ENCODE measurements at places on chromosomes 4 and X.

DNA sequence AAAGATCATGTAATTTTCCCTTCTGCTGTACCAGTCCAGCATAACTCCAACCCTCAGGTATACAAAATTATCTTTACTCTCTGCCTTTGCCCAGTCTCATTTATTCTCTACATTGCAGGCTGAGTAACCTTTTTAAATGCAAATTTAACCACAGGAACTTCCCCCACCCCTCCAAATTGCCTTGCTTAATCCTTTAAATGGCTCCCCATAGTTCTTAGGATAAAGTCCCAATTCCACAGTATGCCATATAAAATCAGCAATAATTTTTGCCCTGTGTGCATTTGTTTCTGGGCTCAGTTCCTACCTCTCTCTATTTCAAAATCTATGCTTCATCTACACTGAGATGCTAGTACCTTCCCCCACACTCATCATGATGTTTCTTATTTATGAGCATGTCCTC is 879.7 kb downstream of the RPA4 start:
- no peak for DNase-seq

- DNase-seq: no peak
Observed at GRCh38 chrX:79631526-79631925, 264.4 kb upstream of the ITM2A start.

DNA sequence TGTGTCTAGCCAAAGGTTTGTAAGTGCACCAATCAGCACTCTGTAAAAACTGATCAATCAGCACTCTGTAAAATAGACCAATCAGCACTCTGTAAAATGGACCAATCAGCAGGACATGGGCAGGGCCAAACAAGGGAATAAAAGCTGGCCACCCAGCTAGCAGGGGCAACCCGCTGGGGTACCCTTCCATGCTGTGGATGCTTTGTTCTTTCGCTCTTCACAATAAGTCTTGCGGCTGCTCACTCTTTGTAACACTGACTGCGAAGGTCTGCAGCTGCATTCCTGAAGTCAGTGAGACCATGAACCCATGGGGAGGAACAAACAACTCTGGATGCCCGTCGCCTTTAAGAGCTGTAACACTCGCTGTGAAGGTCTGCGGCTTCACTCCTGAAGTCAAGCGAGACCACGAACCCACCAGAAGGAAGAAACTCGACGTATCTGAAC is 14.3 kb downstream of the HNRNPDL start:
- DNase-seq: no peak

DNA sequence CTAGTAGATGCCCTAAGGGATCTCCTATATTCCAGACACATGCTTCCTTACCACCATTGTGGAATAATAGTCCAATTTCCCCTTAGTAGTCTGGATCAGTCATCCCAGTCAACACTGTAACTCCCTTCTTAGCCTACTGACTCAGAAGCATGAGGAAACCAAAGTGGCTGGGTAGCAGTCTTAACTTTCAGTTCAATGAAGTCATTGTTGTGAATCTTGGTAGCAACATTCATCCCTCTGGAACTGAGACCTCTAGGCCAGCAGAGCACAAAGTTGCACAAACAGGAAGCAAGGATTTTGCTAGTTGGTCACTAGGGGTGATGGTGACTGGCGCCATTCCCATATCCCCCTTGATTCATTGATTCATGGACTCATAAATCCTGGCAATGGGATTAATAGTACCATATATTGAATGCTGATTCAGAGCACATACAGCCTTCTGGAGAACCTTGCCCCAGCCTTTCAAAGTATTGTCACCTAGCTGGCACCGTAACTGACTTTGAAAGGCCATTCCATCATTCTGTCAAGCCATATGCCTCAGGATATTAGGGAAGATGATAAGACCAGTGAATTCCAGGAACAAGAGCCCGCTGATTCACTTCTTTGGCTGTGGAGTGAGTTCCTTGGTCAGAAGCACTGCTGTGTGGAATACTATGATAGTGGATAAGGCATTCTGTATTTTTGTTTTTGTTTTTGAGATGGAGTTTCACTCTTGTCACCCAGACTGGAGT is 19.7 kb upstream of the GPAT3 start:
- DNase-seq: no peak

- no peak for DNase-seq
Observed at GRCh38 chr4:89915937-89916336, 21.3 kb downstream of the MMRN1 start.

- DNase-seq: no peak
Observed at GRCh38 chr4:10879411-10880110, 195.0 kb upstream of the CLNK start.

DNA sequence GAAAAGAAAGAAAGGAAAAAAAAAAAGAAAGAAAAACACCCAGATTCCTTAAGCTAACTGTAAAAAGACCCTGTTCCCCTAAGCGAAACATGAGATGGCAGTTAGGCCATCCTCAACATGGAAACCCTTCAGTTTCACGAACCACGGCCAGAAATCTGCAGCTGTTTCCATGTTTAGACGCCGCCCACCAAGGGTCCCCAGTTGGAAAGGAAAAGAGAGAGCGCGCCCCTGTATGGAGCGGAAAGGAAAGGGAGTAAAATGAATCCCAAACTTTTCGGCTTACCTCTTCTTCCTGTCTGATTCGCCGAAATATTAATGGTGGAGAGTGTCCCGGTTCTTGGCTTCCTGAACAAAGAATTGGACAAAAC is 38.3 kb downstream of the MGARP start:
- DNase-seq: no peak

DNA sequence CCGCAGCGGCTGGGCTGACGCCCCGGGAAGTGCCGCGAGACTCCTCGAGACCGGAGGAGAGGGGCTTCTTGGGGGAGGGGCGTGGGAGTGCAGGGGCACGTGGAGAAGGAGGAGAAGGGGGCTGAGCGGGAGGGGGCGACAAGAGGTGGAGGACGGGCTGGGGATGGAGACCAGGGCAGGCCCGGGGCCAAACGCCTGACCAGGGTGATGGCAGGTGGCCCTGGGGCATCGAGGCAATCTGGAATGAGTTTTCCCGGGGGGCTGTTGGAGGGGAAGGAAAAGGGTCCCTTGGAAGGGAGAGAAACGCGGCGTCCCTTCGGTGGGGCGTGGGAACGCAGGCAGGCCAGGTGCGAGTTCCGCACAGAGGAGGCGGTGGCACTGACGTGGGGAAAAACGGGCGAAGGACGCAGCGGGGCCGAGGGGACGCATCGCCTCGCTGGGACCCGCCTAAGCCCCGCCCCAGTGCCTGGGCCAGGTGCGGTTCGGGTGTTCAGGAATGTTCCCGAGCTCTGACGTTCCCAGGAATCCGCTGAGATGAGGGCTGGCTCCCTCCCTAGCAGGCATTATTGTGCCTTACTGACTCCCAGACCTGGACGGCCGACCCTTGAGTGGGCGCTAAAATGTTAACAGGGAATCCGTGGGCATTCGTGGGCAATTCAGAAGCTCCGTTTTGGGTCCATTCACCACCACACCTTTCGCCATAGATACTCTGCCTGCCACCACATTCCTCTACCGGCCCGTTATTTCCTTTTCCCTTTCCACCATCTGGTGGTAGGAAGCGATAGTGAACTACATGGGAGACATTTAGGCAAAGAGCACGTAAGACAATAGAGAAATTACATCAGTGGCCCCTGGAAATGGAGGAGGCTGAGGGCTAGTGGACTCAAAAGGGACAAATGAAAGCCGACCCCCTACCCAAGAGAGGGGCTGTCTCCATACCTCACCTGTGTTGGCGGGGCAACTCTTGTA is 795 bp upstream of the SH3KBP1 start:
- no peak for DNase-seq

- no peak for DNase-seq
Observed at GRCh38 chrX:48823053-48823452, 3.3 kb upstream of the ERAS start.

- DNase-seq: no peak
Observed at GRCh38 chr4:81884986-81885385, 413.3 kb upstream of the RASGEF1B start.

DNA sequence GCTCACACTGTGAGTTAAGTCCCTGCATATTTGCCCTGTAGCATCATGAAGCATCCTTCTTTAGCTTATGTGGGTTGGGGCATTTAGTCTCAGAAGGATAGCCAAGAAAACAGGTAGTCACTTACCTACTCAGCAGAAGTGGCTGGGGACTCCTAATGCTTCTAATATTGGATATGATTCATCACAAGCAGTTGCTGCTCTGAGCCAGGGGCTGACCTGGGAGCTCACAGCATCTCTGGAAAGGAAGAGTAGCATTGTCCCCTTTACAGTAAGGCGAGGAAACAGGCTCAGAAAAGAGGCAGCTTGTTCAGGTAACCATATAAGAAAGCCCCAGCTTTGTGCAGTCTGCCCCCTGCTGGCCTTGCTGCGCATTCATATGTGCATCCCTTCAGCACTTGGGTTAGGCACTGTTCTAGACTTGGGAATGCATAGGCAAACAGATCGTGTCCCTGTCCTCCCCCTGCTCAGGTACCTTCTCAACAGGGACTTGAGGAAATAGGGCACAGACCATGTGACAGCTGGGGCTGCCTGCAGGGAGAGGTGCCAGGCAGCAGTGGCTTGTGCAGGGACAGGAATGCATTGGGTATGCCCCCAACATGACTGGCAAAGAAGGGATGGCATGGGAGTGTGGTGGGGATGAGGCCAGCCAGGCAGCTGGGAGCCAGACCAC is 35.7 kb upstream of the TBC1D14 start:
- peak; percentile 69 for DNase-seq

GRCh38 chrX:4850312-4850711 is 1136.9 kb upstream of the PRKX start:
- no peak for DNase-seq

- DNase-seq: no peak
Observed at GRCh38 chr4:80462621-80463091, 127.1 kb downstream of the CFAP299 start.

- no peak for DNase-seq
Observed at GRCh38 chrX:49192722-49193328, 6.7 kb upstream of the PRICKLE3 start.

- no peak for DNase-seq
Observed at GRCh38 chrX:28188526-28188925, 207.3 kb upstream of the DCAF8L1 start.

DNA sequence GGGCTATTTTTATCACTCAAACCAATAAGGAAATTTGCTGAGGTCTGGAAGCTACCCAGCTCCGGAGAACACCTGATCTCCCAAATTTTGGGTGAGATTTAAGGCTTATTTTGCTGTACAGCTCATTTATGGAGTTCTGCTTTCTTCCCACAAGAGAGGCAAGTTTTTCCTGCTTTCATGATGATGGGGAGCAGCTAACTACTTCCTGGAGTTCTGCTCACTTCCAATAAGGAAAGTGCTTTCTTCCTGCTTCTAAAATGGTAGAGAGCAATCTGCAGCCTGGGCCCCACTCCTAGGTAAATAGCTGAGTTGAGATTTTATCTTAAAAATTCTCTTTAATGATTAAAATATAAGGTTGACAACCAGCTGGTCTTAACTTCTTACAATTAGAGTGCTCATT is 606.0 kb upstream of the HTR2C start:
- no peak for DNase-seq

GRCh38 chr4:83449009-83449408 is 6.6 kb downstream of the HELQ start:
- DNase-seq: no peak

DNA sequence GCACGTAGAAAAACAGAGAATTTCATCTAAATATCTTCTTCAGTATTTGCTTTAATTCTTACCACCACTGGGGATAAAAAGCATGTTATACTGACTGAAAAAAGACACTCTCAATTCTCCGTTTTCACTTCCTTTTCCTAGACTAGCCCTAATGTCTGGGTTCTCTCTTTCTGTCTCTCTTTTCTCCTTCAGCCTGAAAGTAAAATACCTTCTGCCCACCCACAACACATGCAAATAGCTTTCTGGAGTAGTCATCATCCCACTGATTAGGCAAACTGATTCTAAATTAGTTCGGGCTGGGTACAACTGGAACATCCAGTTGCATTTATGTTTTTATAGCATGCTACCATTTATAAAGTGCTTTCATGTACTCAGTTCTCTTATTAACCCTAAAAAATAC is 142.4 kb upstream of the ANKRD50 start:
- DNase-seq: no peak

DNA sequence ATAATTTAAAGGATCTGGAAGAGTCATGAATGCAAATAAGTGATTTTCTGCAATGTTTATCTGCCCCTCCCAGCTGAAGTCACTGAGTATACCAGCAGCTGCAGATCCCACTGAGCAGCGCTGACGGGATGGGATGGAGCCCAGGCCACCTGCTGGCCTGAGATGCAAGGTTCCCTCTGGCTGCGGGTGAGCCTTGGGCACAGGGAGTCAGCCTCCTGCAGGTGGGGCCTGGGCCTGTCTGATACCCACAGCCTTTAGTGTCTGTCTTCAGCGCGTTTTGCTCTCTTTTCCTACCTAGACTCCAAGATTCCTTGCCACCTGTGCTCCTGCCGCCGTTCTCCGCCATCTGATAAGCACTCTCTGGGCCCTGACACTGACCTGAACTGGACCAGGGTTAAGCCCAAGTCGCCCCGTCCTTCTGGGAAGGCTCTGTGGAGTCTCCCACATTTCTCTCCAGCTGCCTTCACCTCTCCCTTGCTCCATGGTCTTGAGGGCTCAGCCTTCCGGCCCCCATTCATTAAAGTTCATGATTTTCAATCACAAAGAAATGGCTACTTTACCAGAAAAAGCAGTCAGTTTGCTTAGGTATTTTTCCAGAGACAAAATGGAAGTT is 223.1 kb upstream of the FAT1 start:
- DNase-seq: no peak

- DNase-seq: peak; percentile 34
Observed at GRCh38 chr4:80362578-80363181, 27.1 kb downstream of the CFAP299 start.

DNA sequence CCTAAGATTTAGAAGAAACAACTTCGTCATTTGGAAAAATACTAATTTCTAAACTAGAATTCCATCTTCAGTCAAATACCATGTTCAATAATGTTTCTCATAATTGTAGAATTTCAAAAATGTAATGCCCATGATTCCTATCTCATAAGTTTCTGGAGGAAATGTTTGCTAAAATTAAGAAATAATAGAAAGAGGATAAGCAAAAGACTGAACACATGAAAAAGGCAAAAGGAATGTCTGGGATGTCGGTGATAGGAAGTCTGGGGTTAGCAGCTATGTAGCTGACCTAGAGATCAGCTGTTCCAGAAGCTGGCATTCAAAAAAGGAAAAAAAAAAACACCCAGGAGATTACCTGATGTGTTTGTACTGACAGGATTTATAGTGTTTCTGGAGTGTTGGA is 18.9 kb upstream of the PCDH10 start:
- no peak for DNase-seq

- DNase-seq: peak; percentile 1
Observed at GRCh38 chr4:173013232-173013930, 155.2 kb upstream of the GALNT7 start.

All from activated naive CD4-positive, alpha-beta T cell (primary cell).